SK-N-SH (cell line): ENCODE measurements at places on chromosomes 5 and 9.
A peak's percentile ranks its signal among the peaks of the same experiment; 100 is the strongest.

DNA sequence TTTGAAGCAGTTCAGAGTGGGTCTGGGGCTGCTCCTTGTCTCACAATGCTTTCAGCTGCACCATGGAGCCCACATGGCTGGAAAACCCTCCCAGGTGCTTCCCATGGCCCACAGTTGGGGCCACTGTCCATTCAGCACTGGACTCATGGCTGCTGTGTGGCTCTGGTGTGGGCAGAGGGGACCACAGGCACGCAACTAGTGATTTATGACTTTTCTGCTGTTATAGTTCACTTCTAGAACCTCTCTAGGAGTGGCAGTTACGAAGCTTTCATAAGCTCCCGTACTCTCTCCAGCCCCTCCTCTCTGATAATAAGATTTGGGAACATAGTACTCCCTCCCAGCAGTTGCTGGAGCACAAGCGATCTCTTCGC is 29.0 kb downstream of the GLRA1 start:
- DNase-seq = no peak

DNA sequence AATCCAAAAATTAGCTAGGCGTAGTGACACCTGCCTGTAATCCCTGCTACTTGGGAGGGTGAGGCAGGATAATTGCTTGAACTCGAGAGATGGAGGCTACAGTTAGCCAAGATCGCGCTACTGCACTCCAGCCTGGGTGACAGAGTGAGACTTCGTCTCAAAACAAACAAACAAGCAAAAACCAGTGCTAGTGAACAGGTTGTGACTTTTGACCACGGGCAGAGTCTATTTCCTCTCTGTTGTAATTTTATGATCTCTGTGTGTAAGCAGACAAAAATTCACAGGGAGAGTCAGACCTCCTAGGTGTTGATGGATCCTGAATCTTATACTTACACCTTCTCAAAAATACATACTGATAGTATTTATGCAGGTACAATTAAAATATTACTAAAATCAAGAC is 65.8 kb downstream of the SPEF2 start:
- DNase-seq = no peak

DNA sequence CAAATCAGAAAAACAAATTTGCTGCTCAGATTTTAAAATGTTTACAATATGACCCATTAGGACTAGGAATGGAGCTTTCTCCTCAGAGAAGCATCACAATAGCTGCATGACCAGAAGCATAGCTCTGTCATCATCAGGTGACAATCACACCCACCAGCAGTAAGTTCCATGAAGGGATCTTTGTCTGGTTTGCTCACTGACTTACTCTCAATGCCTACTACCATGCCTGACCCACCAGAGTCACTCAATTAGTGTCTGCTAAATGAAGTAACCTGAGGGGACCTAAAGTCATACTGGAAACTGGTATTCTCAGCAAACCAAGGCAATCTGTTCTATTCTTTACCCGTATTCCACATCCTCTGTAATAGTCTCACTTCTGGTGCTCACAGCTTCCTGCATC is 7.7 kb downstream of the ERMP1 start:
- DNase-seq = no peak

DNA sequence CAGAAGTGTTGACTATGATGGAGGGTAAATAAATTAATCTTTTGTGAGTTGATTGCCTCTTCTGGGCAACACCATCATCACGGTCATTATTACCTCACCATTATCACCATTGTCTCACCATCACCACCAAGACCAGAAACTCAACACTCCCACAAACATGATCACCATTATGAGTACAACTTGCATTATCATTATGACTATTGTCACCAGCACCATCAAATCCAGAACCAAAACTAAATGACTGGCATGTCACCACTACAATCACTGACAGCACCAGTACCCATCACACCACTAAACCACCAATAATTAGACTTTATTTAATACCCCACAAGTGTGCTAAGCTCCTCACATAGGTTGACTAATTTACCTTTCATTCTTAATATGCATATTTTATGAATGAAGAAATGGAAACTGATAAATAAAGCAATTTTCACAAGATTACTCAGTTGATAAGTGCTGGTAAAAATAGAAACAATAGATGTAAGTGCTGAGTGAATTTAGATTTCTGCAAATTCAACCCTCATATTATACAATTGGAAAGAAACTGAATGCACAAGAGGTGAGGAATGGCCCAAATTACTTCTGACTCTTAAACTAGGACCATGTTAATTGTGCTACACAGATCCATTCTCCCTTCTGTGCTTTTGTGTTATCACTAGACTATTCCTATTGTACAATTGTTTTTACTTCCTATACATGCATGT is 517.8 kb upstream of the PAPPA start:
- no peak for DNase-seq

DNA sequence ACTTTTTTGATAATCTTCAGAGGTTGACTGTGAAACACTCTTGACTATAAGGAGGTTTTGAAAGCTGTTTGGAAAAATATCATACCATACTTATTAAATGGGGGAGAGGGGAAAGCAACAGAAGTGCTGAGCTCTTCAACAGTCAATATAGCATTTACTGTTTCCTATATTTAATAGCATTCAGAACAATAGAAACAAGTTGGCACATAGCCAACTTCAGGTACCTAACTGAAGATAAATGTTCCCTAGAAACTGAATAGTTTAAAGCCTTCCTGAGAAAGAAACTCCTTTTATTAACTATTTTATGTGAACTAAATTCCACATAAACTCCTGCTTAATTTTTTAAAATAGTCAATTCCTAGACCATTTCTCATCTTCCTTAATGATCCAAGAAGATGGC is 26.3 kb downstream of the SLC31A1 start:
- DNase-seq = no peak

DNA sequence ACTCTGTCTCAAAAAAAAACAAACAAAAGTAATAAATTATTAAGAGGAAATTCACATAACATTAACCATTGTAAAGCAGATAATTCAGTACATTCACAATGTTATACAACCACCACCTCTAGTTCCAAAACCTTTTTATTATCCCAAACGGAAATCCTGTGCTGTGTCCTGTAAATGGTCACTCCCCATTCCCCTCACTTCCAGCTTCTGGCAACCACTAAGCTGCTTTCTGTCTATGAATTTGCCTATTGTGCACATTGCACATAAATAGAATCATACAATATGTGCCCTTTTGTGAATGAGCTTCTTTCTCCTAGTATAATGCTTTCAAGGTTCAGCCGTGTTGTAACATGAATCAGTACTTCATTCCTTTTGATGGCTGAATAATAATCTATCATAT is 20.8 kb downstream of the C9orf152 start:
- no peak for DNase-seq

GRCh38 chr5:95746194-95746593 is 15.1 kb downstream of the RHOBTB3 start:
- DNase-seq = no peak

GRCh38 chr5:88923623-88924329 is 40.8 kb upstream of the MEF2C start:
- no peak for DNase-seq

GRCh38 chr5:97531549-97531948 is 348.5 kb upstream of the RIOK2 start:
- no peak for DNase-seq

- no peak for DNase-seq
Measured at GRCh38 chr9:72527801-72528195, 6.4 kb downstream of the TMC1 start.

- DNase-seq = no peak
Measured at GRCh38 chr9:97628668-97629067, 4.5 kb downstream of the TSTD2 start.

- DNase-seq = no peak
Measured at GRCh38 chr5:27217155-27217956, 179.0 kb upstream of the CDH9 start.

DNA sequence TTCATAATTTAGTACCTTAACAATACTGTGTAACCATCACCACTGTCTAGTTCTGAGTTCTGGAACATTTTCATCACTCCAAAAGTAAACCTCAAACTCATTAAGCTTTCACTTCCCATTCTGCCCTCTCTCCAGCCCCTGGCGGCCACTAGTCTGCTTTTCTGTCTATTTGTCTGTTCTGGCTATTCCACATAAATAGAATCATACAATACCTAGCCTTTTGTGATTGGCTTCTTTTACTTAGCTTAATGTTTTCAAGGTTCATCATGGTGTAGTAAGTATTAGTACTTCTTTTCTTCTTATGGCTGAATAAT is 138.7 kb downstream of the RAPGEF6 start:
- DNase-seq = no peak

DNA sequence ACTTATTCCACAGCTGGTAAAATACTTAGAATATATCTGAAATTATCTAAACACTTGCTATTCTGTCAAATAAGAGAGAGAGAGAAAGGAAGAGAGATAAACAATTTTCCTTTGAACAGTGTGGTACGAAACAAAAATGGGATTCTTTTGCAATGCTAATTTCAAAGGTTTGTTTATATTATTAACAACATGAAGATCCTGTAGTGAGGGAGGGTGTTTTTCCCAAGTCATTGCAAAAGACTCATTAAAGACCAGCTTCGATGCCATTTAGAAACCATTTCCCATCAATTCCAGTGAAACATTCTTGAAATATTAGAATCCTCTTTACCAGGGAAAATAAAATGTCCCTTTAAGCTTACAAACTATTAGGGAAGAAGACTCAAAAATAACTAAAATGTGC is 505.4 kb downstream of the SEMA5A start:
- DNase-seq = no peak

GRCh38 chr5:176810687-176811501 is 535 bp downstream of the UNC5A start:
- peak; percentile 65 for DNase-seq

- DNase-seq = no peak
Measured at GRCh38 chr9:2385746-2386145, 235.8 kb upstream of the VLDLR start.

GRCh38 chr5:88188458-88189132 is 80.0 kb downstream of the TMEM161B start:
- DNase-seq = no peak

- DNase-seq = no peak
Measured at GRCh38 chr5:133202066-133202665, 150.4 kb downstream of the HSPA4 start.

DNA sequence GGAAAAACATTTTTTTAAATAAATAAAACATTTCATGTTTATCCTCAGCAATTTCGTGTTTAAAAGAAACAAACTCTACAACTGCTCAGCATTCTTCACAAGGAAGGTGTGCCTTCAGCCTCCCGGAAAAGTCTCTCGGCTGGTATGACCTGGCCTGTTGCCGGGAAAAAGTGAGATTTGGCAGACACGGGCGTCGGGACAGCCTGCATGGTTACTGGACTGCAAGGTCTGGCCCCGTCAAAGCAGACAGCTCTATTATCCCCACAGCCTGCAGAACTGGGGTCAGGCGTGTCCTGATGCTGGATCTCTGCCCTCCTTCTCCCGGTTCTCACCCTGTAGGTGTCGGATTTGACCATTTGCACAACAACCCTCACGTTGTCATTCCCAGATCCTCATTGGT is 120.3 kb upstream of the SPATA31C2 start:
- DNase-seq = no peak

GRCh38 chr5:40672425-40672824 is 7.3 kb upstream of the PTGER4 start:
- no peak for DNase-seq

DNA sequence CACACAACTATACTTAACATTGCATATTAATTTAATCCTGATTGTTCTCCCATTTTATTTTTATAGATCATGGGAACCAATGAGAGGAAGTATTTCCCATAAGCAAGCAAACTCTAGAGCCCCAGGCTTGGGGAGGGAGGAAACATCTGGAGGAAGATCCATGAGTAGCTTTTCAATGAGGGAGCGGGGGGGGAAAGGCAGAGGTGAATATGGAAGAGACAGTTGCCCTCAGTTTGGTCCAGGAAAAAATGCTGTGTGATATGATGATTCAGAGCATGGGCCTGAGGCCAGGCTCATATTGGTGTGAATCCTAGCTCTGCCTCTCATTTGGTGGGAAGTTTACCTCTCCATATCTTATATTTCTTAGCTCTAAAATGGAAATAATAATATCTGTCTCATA is 42.2 kb upstream of the ALDOB start:
- DNase-seq = no peak

DNA sequence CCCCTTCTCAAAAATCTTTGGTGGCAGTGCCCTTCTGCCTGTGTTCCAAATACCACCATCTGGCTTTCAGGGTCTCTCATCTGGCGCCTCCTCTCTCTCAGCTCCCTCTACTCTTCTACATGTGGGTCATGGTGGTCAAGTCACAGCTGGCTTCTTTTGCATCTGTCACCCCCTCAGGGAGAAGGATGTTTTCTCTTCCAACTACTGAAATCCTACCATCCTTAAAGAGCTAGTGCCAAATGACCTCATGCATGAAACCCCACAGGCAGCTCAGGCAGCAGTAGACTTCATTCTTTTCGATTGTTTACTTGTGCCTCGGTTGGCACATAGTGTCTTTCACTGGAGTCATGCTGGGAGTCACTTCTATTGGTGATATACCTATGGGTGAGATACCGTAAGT is 219.2 kb downstream of the DCP2 start:
- DNase-seq = no peak

DNA sequence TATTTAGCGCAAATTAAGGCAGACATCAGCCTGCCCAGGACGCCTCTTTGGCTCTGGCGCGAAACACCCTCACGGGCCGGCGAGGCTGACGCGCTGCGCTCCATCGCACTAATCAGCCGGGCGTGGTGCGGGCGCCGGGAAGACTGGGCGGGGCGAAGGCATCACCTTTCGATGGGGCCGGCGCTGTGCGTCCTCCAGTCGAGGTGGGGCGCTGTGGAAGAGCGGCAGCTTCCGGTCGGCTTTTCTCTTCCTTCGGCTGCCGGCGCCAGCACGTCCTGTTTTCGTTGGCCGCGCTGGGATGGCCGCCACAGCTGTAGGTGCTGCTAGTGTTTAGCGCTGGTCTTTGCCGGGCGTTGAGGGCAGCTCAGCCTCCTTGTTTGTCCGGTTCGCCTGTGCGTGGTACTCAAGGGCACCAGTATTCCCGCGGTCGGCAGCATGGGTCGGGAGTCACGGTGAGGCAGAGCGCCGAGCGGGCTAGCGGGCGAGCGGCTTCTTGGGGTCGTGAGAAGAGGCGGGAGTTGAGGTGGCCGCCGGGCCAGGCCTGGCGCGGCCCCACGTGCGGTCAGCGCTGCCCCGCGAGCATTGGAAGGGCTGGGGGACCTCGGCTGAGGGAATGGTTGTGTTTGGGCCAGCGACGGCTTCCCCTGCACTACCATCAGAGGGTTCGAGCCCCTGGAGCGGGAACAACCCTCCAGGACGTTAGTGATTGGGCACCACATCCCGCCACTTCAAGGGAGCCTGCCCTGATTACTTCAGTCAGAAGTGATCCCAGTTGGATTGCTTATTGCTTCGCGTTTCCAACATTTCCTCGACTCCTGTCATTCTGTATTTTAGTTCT is at the start of gene DDX46:
Gene DDX46, plus strand, starts transcription at position 276 of the 838 bp plus-strand sequence. Its CDS starts 160 bp downstream, at position 436.
- DNase-seq = peak; percentile 97

DNA sequence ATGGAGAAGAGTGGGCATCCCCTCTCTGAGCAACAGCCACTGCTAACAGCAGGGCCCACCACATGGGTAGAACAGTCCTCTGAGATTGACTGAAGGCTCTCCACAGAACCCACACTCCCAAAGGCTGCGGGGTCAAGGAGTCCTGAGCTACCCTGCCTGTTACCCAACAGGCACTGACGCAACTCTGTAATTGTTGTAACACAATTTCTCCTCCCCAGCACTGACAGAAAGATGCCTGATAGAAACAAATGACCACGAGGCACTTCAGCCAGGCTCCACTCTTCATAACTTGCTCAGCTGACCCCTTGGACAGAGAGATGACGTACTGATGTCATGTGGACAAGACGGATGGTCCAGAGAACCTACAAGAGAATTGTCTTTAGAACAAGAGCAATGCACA is 220.7 kb downstream of the SPOCK1 start:
- no peak for DNase-seq
